ENCODE measurements at places on chromosomes 11 and 22.

DNA sequence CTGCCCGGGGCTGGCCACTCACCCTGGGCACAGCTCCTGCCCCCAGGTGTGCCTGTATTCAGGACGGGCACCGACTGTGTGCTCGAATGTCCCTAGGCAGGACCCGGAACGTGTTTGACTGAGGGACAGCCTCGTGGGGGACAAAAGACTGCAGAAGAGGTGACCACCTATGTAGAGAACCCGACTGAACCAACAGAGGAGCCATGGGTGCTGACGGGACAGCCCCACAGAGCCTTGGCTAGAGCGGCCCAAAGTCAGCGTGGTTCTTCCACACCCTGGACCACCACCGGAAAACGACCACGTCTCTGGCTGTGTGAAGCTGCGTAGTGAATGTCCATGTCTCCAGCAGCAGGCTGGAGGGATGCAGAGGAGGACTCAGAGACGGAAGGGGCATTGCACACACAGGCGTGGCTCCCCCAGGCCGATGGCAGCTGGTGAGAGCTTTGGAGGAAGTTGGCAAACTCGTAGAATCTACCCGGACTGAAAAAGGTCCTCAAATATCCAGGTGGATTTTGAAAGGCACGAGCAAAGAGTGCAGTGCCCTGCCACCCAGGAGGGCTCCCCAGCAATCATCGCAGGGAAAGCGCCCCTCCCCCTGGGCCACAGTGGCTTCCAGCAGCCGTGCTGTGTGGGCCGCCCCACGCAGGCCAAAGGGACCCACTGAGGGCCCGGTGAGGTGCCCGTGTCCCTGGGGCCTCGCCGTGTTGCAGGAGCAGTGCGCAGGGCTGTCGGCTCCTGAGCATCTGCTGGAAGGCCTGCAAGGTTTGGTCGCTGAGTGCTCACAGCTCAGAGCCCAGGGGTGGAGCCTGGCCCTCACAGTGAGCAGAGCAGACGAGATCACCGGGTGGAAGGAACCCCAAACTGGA, 17.5 kb upstream of the MUC5B start:
- DNase-seq, result no peak

- no peak for DNase-seq
Observed at GRCh38 chr22:46918197-46918596, 155.7 kb downstream of the TBC1D22A start.

DNA sequence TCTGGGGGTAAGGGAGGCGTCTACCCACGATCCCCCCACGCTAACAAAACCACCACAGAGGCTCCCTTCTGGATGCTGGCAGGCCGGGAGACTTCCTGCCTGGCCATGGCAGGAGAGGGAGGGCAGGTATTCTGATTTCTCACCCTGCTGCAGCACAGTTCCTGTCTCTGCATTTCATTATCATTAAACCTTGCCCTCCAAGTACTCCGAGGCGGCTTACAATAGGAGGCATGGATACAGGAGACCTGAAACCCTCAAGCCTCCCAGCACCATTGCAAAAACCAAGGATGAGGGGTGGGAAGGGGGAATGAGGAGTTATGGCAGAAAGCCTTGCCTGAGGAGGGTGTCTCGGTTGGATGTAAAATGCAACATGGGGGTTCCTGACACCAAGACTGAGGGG, 44.1 kb upstream of the MN1 start:
- no peak for DNase-seq

DNA sequence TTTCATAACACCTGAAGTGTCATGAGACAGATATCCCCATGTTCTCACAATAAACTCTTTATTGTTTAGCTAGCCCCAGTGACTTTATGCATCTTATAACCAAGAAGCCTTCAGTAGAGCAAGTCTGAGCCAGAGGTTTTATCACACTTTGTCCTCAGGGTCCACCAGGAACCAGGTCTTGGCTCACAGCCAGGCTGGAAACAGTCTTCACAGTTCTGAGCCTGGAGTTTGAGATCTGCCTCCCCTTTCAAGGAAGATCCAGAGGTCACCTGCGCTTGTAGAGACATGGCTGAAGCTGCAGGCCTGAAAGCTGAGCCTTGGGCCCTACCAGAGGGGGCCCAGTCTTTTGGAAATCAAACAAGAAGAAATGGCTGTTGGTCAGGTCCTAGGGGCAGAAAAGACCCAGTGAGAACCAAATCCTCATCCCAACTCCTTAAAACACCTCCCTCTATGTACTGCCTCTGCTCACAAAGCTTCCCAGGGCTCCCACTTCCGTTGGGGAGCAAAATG, 3.5 kb downstream of the RRP8 start:
- no peak for DNase-seq

DNA sequence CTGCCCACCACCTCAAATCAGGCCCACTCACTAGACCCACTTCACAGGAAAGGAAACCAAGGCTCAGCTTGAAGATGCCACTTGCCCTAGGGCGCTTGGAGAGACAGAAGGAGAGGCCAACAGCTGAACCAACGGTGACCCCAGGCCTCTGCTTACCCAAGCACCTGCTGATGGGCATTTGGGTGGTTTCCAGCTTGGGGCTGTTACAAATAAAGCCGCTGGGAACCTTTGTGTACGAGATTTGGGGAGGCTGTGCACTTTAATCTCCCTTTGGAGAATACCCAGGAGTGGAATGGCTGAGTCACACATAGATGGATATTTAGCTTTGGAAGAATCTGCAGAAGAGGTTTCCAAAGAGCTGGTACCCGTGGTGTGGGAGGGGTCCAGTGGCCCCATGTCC, 50.9 kb upstream of the LINC01488 start:
- no peak for DNase-seq
